C1 segment of cervical spinal cord (tissue), 14 donors: ENCODE measurements at places on chromosomes 6 and 20.

DNA sequence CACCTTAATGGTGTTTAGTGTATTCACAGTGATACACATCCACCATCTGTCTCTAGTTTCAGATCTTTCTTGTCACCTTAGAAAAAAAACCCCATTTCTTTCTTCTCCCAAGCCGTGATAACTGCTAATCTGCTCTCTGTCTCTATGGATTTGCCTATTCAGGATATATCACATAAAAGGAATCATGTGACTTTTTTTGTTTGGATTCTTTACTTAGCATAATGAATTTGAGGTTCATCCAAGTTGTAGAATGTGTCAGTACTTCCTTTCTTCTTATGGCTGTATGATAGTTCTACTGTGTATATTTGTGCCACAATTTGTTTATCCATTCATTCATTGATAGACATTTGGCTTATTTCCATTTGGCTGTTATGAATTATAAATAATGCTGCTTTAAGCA, 57.1 kb downstream of the ITCH start:
- no peak for DNase-seq

GRCh38 chr6:157312757-157313156, 10.6 kb downstream of the TMEM242 start:
- DNase-seq, result no peak

DNA sequence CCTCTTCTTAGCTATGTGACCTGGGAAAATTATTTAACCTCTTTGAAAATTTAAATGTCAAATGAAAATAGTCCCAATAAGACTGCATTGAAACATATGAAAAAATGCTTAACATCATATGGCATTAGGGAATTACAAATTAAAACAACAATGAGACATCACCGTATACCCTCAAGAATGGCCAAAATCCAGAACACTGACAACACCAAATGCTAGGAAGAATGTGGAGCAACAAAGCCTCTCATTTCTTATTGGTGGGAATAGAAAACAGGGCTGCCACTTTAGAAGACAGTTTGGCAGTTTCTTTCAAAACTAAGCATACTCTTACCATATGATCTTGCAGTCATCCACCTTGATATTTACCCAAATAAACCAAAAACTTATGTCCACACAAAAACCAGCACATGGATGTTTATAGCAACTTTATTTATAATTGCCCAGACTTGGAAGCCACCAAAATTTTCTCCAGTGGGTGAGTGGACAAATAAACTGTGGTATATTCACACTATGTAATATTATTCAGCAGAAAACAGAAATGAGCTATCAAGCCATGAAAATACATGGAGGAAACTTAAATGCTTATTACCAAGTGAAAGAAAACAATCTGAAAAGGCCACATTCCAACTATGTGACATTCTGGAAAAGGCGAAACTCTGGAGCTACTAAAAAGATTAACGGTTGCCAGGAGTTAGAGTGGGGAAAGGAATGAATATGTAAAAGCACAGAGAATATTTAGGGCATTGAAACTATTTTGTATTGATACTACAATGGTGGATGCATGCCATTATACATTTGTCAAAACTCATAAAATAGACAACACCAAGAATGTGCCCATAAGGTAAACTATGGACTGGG, 459.9 kb downstream of the GRIK2 start:
- no peak for DNase-seq

GRCh38 chr20:51346686-51347485, 195.6 kb downstream of the NFATC2 start:
- no peak for DNase-seq

DNA sequence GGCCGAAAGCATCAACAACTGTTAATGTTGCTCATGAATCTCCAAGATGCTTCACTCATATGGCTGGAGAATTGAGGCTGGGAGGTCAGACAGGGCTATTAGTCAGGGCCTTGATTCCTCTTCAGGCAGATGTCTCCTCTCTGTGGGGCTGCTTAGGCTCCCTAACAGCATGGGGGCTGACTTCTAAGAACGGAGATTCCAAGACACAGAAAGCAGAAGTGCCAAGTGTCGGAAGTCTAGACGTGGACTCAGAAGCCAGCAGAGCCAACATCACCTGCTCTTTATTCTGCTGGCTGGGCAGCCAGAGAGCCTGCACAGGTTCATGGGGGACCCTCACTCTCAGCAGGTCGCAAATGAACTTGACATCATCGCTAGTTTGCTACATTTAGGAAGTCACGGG, 279.8 kb downstream of the CDH26 start:
- DNase-seq, result no peak

- DNase-seq, result no peak
These were observed 315.5 kb downstream of the PRL start for GRCh38 chr6:21981235-21981833.
